MV-4-11 (cell line): ENCODE measurements at places on chromosomes 6 and 20.

DNA sequence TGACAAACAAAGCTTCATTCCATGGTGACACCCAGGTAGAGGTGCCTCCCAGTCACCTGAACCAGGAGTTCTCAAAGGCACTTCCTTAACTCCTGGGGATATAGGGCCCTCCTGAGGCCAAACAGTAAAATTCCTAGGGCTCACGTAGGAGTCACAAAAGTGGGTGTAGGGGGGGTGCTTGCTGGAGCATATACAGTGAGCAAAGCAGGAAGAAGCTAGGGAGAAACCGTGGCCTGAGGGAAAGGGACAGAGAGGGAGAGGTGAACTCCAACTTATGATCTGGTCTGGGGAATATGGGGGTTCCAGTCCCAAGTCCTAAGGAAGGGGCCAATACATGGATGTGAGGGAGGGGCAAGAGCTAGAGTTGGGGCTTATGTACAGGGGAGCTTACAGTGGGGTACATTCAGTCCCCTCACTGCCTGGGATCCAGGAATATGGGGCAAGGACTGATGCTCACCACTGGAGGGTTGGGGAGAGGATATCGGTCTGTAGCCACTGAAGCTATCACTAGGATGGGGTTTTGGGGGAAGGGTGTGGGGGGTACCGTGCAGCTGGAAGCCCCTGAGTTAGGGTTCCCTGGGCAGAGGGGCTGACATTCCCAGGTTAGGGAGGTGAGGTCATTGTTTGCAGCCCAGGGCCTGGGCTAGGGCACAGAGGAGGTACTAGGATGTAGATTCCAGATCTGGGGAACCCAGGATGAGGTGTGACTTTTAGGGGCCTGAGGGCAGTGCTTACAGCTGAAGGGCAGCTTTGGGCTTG is 950 bp downstream of the PEDS1 start:
- DNase-seq, result no peak

GRCh38 chr6:82775361-82775760 is 290.3 kb downstream of the UBE3D start:
- no peak for DNase-seq

- DNase-seq, result no peak
These were observed 560.5 kb downstream of the BCKDHB start for GRCh38 chr6:80667006-80667405.

DNA sequence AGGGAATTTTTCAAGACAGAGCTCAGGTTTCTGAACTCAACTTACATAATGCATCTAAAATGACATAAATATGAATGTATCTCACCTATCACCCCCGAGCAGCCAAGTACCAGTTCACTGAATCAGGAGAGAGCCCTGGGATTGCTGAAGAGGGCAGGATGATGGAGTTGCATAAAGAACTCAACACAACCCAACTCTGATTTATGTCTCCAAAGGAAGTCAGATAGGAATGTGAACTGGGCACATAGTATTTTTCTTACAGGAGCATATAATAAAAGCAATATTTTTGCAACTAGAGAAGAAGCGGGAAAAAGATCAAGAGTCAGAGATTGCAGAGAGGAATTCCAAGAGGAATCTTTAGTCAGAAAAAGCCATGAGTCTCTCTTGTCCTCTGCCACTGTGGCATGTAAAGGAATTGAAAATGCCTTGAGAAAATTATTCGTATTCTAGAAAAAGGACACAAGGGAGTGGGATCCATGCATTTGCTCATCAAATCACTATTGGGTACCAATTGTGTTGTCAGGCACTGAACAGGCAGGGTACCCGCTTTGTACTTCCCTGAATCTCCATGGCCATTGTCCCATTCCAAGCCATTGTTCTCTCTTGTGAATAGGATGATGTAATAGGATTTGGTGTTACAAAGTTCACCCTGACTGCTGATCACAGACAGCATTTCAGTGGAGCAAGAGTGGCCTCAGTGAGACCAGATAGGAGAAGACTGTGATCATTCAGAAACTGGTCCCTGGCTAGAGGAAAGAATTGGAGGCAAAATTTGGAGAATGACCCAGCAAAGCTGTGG is 16.3 kb downstream of the RIN2 start:
- DNase-seq, result no peak

DNA sequence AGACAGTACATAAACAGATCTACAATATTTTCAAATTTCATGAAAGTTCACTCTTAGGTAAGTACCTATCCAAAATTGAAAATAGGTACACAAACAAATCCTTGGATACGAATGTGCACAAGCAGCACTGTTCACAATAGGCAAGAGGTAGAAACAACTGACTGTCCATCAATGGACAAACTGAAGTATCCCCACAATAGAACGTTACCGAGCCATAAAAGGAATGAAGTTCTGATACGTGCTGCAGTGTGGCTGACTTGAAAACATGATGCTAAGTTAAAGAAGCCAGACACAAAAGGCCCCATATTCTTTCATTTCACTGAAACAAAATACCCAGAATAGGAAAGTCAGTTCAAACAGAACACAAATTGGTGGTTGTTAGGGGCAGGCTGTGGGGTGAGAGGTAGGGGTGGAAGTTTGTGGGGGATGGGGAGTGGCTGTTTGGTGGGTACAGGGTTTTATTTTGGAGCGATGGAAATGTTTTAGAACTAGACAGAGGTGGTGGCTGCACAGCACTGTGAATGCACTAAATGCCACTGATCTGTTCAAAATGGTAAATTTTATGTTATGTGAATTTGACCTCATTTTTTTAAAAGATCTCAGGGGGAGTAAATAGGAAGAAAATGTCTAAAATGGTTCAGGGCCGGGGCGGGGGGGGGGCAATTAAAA is 89.5 kb downstream of the ZMYND8 start:
- DNase-seq, result no peak

DNA sequence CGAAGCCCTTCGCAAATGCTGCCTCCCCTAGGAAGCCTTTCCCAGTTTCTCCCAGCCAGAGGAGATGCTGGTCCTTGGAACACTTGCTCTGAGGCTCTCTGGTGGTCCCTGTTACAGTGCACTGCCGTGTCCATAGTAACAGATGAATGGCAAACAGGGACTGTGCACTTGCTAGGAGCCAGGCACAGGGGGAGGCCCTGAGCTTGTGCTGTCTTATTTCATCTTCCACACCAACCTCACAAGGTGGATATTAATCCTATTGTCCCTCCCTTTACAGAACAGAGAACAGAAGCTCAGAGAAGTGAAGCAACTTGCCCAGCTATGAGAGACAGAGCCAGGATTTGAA is 19.0 kb downstream of the SRC start:
- no peak for DNase-seq

DNA sequence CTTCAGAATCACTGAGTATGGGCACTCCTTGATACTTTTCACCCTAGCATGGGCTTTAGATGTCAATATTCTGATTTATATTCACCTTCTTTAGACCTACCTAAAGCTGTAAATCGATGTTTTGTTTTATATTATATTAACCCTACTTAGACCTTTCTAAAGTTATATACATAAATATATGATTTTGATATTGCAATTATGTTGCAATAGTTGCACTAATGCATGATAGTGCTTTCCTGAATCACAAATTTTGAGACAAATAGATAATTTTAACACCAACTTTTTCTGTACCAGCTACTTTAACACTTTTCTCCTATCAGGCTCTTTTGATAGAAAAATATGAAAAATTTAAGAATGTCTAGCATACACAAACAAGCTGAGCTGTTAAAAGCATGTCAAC is 34.0 kb upstream of the JAG1 start:
- DNase-seq, result no peak

GRCh38 chr20:44624152-44624551 is 27.3 kb downstream of the ADA start:
- DNase-seq, result no peak

DNA sequence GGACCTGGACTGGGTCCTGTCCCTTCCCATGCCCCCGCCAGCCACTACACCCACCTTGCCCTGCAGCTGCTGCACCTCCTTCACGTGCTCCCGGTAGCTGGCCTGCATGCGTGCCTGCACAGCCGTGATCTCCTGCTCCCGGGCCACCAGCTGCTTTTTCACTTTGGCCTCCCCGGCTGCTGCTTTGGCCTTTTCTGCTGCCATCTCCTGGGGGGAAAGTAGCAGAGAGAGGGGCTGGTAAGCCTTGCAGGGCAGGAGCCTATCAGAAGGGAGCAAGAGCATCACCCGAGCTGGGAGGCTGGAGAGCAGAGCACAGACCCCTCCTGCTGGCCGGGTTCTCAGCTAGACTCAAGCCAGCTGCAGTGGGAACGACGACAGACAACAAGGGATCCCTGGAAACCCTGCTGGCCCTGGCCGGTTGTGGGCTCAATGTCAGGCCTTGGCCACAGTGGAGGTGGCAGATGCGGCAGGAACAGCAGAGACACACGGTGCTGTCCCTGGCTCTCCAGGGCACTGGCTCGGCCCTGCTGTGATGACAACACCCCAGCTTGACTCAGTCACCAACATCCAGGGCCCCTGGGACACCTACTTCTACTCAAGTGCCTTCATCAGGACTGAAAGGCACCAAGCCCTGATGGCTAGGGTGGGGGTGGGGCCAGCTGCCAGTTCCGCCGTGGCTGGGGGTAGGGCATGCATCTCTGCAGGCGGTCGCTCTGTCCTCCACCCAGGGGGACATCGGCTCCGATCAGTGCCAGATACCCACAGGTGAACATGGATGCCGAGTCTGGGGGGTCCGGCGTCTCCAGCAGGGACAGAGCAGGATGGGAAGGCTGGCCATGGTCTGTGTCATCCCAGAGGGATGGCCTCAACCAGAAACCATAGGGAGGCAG is 45.3 kb downstream of the RRBP1 start:
- DNase-seq, result no peak

DNA sequence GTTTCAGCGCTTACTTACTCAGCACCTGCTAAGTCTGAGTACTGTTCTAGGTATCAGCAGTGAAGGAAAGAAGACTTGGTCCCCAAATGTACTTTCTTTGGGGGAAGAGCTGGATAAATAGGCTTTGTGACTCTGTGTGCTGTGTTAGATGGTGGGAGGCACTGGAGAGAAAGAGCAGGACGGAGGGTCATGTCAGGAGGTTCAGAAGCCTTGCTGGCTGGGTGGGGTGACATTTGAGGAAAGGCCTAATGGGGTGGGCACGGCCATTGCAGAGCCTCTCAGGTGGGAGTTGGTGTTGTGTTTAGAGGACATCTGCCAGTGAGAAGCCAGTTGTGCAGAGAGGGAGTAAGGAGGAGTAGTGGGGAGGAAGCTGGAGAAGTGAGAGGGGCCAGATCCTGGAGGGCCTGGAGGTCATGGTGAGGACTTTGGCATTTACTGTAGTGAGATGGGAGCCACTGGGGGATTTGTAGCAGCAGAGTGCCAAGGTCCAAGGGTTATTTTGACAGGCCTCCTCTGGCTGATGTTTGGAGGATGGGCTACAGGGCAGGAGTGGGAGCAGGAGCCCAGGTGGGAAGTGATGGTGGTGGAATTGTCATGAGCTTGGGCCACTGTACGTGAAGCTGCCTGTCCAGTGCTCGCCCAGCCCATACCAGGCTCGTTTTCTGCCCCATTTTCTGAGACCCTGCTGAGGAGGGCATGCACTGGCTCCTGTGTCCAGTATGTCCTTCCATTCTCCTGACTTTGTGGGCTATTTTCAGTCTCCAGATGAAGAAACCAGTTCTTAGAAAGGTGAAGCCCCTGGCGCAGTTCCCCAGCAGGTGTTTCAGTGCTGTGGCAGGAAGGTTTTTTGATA is 886 bp downstream of the SDCBP2 start:
- DNase-seq, result no peak

- no peak for DNase-seq
These were observed 410.7 kb upstream of the JAG1 start for GRCh38 chr20:11084508-11084907.

GRCh38 chr6:24906314-24906713 is 29.4 kb downstream of the RIPOR2 start:
- DNase-seq, result no peak

DNA sequence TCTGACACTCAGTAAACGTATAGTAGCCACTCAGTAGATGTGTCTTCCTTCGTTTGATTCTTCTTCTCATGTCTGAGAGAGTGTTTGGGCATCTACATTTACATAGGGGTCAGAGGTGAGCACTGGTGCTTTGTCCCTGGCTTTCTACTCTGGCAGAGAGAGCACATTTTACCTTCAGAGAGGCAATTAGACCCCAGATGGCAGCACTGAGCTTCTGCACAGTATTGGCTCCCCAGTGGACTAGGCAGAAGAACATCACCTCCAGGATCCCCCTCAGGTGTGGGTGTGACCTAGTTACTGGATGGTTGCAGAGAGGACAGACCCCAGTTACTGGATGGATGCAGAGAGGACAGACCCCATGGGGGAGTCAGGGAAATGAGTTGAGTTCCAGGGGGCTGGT is 327.2 kb downstream of the DHX35 start:
- no peak for DNase-seq

DNA sequence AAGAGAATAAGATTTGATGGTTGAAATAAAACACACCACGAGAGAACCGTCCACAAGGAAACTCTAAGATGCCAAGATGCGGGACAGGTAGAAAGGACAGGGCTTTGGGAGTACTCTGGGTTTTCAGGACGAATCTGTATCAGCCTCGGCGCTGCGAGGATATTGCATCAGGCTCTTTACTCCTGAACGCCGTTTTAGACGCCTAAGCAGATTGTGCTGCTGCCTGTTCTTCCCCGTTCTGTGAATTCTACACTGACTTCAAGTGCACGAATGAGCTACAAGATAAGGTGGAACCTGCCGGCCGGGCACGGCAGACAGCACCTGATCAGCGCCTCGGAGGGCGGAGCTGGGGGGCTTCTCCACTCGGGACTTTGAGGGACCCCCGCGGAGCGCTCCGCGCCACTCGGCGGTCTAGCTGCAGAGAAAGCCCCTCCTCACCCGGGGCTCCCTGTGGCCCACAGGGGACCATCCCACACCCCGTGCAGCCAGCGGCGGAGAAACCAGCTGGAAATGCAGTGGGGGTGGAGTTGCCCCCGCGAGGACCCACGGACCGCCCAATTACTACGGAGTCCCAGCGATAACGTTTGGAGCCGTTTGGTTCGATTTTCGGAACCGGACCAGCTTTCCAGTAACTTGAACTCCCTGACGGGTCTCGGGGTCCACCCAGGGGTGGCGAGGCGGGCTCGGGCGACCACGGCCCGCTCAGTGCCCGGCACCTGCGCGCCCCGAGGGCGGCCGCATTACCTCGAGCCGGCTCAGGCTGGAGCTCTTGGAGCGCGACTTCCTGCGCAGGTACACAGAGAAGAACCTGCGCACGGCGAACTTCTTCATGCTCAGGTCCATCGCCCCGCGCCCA is 646 bp downstream of the RPS6KA2 start:
- DNase-seq, result peak; percentile 18

DNA sequence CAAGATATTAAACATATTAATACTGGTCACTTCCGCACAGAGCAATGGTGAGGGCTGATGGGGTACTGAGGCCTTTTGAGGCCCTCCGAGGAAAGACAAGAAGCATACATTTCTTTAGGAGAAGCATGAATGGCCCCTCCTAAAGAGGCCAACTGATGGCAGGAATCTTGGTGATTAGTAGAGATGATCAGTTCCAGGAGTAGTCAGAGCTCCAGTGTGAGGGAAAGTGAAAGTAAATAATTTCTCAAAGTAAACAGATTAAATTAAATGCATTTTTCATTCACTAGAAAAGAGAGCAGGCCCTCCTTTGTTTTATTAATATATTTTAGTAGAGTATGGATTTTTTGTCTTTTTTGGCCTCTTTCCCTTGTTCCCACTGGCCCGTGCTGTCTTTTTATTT is 38.2 kb downstream of the NOX3 start:
- no peak for DNase-seq

GRCh38 chr6:17165383-17165782 is 63.5 kb downstream of the STMND1 start:
- DNase-seq, result no peak

- peak; percentile 21 for DNase-seq
These were observed 8.8 kb upstream of the SRSF6 start for GRCh38 chr20:43448748-43449535.
